ENCODE measurements at places on chromosomes 12 and 14. TPM values are rescaled to one million over a fixed set of nuclear protein-coding genes. Genes with fewer than 3 reads are reported as not detected.

The IFNG gene
- total RNA-seq: not detected

The OTOGL gene
- 0.63 TPM for total RNA-seq

The MMP14 gene
- 237 TPM for total RNA-seq

The STRAP gene
- 99.8 TPM for total RNA-seq

The SYCP3 gene
- total RNA-seq: under 0.01 TPM

The TESPA1 gene
- not detected for total RNA-seq

The ESPL1 gene
- total RNA-seq: 14.6 TPM

The EID3 gene
- total RNA-seq: 5.1 TPM

The CIT gene
- 29.7 TPM for total RNA-seq

The ESR2 gene
- 0.99 TPM for total RNA-seq

The SOAT2 gene
- total RNA-seq: not detected

The SYNE3 gene
- 11.5 TPM for total RNA-seq

The GLT1D1 gene
- total RNA-seq: not detected

The LTA4H gene
- 87.8 TPM for total RNA-seq

The GPRC5D gene
- 0.11 TPM for total RNA-seq

The ASIC1 gene
- 0.14 TPM for total RNA-seq

The KRT80 gene
- total RNA-seq: 2.0 TPM

Measured in pulmonary artery endothelial cell (primary cell).